ENCODE measurements at places on chromosomes 6 and 20.

- DNase-seq: no peak
These were observed 32.4 kb downstream of the TRAF3IP2 start for GRCh38 chr6:111573131-111573883.

DNA sequence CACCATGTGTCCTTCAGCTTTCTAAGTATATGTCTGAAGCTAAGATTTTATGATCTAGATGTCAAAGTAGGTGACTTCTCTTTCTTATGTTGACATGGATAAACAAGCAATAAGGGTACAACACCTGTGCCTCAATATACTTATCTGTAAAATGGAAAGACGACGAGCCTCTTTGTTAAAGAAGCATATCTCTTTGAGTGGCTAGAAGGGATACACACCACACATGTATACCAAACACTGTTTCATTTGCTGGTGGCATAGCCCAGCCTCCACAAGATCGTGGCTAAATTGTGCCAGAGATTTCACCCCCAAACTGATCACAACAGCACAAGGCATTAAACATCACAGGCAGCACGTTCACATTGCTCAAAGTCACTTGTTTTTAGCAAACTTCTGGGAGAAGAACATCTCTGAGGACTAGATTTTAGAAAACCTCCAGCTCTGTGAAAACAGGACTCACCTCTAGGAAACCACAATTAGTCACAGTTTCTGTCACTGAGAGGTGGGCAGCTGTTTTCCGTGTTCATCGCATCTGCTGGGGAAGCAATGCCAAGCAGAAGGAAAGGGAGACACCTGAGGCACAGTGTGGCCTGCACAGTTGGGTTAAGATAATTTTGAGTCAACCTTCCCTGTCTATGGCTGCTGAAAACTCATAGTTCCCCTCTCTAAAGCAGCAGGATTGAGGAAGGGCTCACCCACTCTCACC, 263.0 kb upstream of the PLCB4 start:
- no peak for DNase-seq

GRCh38 chr6:20929283-20929682, 395.0 kb downstream of the CDKAL1 start:
- DNase-seq: no peak

DNA sequence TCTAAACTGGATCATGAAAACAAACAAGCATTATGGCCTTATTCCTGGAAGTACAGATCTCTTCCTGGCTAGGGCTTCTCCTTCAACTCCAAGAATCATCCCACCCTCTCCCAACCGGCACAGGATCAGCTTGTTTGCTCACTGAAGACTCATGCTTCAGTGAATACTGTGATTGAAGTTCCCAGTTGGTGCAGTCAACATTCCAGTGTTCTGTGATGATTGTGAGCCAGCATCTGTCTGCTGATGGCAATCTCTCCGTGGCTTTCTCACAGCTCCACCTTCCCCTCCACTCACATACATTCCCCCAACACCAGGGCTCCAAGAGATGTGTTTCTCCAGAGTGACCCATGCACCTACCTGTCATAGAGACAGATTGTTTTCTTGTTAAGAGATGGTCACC, 421.3 kb upstream of the BTBD3 start:
- no peak for DNase-seq

- no peak for DNase-seq
These were observed 17.9 kb upstream of the CHMP4B start for GRCh38 chr20:33793011-33793931.

DNA sequence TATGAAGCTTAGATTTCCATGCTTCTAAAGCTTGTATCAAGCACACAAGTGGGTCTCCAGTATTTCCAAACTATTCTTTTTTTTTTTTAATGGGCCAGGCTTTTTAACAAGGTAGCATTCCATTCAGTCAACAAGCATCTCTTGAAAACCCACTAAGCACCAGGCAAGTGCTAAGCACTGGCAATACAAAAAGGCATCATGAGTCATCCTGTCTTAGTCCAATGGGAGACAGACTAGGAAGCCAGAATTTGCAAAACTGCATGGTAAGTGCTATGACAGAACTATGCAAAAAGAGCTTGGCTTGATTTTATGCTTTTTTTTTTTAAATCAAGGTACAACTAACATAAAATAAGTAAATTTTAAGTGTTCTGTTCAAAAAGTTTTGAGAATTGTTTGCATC, 109.3 kb upstream of the DST start:
- DNase-seq: peak; percentile 38

GRCh38 chr20:22489626-22490286, 94.6 kb downstream of the FOXA2 start:
- no peak for DNase-seq

GRCh38 chr20:60900618-60901017, 351.4 kb upstream of the CDH4 start:
- no peak for DNase-seq

GRCh38 chr6:12426121-12426520, 136.0 kb downstream of the EDN1 start:
- no peak for DNase-seq

DNA sequence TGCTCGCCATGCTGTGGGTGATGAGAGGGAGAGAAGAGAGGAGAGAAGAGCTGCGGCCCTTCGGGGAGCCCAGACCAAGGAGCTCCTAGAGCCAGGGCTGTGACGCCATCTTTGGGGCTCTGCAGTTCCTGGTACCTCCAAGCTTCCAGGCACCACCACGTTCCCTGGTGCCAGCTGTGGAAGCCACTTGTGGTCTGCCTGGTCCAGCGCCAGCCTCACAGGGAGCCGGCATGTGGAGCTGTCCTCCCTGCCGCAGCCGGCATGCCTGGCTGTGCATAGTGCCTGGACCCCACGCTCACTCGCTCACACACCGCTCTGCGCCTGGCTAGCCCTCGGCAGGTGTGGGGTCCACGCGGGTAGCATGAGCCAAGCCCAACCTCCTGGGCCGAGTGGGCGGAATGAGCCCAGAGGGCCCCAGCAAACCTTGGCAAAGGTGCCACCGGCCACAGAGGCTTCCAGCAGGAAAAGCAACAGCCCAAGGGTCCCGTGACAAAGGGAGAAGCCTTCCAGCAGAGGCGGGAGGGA, 19.3 kb upstream of the CHRNA4 start:
- DNase-seq: no peak

DNA sequence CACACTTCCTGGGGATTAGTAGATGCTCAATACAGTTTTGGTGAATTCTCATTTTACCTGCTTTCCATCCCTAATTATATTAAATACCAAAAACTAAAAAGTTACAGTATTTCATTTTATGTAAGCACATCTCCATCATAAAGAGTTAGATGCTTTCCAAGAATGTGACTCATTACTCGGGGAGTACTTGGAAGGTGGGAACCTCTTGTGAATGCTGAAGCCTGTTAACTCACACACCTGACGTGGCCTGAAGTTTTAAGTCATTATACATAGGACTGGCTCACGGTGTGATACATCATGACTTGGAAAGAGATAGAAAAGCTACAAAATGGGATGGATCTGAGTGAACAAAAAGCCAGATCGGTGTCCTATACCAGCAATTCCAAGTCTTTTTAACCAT, 2.2 kb upstream of the OSER1 start:
- no peak for DNase-seq

GRCh38 chr20:48669946-48670605, 157.7 kb downstream of the PREX1 start:
- no peak for DNase-seq

GRCh38 chr20:55216525-55217242, 741.3 kb downstream of the DOK5 start:
- DNase-seq: no peak

DNA sequence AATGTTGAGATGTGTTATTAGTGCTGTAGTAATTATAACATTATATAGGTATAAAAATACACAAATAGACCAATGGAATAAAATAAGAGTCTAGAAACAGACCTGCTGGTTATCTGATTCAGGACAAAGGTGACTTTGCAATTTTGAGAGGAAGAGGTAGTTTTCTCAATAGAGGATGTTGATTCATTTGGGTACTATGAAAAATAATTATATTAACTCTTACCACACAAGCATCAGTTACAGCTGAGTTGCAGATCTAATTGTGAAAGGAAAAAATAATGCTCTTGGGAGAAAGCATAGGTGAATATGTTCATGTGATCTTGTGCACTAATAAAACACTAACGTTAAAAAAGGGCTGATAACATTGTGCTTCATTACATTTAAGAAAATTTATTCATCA, 103.0 kb downstream of the BCKDHB start:
- no peak for DNase-seq

DNA sequence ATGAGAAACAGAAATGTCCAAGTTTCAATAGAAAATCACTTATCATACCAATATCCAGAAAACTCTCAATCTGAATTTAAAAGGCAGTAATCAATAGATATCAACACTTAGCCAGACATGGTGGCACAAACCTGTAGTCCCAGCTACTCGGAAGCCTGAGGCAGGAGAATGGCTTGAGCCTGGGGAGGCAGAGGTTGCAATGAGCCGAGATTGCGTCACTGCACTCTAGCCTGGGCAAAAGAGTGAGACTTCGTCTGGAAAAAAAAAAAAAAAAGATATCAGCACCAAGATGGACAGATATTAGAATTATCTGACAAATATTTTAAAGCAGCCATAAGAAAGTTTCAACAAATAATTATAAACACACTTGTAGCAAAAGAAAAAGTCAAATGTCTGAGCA, 47.0 kb downstream of the TCP11 start:
- DNase-seq: no peak

- no peak for DNase-seq
These were observed 218.5 kb upstream of the QKI start for GRCh38 chr6:163195721-163196691.

GRCh38 chr6:134374491-134375219, 56.7 kb upstream of the SGK1 start:
- DNase-seq: no peak

DNA sequence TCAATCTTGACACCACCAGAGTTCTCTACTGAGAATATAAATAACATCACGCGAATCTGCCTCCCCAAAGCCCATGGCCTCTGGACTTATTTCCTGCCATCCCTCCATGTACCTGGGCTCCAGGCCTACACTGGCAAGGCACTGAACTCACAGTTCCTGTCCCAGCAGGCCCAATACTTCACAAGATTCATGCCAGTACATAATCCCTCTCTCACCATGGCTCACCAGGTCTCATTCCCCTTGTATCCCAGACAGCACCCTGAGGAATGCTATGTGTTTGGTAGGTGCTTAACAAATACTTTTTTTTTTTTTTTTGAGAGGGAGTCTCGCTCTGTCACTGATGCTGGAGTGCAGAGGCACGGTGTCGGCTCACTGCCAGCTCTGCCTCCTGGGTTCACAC, 1.9 kb downstream of the KIF16B start:
- no peak for DNase-seq

GRCh38 chr6:11140056-11140455, 28.5 kb upstream of the ERVFRD-1 start:
- no peak for DNase-seq

DNA sequence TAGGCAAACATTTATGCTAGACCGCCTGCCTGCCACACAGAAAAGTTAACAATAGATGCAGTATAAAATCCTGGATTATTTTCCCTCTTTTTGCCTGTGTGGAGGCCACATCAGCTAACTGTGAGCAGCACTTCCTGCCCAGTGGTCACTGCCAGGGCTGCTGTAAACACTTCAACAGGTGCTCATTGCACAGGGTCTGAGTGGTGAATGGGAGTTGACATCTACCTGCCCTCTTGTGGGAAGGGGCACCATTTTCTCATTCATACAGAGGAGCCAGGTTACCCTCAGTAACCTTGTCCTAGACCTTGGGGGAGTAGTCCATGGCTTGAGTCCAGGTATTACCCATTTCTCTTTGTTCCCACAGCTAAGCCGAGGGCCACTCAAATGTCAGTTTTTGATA, 235.3 kb downstream of the TMEM242 start:
- no peak for DNase-seq

- DNase-seq: peak; percentile 68
These were observed 764 bp downstream of the BAG6 start for GRCh38 chr6:31651602-31652191.

- DNase-seq: no peak
These were observed 260.6 kb upstream of the BMP2 start for GRCh38 chr20:6506906-6507305.

DNA sequence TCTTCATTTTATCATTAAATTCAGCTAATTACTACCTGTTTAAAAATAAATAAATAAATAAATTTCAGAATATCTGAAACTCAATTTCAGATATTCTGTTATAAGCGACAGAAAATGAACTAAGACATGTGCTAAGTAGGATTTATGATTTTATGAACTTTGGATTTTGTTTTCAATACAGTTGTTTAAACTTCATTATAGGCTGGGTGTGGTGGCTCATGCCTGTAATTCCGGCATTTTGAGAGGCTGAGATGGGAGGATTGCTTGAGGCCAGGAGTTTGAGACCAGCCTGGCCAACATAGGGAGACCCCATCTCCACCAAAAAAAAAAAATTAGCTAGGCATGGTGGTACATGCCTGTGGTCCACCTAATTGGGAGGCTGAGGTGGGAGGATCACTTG, 36.0 kb downstream of the AFG1L start:
- no peak for DNase-seq

DNA sequence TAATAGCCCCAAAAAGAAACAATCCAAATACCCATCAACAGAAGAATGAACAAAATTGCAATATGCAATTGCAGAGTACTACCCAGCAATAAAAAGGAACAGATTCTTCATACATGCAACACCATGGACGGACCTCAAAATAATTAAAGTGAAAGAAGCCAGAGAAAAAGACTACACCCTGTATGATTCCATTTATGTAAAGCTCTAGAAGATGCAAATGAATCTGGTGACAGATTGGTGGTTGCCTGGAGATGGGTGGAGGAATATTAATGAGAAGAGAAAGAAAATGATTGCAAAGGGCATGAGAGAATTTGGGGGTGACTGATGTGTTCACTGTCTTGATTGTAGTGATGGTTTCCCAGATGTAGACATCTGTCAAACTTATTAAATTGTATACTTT, 51.8 kb downstream of the HECA start:
- DNase-seq: no peak

DNA sequence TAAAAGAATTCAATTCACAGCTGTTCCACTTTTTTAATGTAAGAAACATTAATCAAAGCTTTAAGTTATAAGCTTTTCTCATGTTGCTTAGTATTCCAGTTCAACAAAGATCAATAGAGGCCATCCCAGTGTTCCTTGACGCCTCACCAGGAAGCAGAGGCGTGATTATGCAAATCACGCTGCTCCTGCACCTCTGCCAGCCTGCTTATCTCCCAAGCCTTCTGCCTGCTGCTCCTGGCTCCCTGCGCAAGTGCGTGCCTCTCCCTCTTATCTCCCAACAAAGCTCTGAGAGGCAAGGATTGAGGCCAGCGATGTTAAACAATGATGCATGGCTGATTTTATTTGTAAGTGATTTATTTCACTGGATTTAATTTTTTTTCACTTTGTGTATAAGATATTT, 42.8 kb downstream of the INSM1 start:
- no peak for DNase-seq

- DNase-seq: no peak
These were observed 49.1 kb downstream of the NFATC2 start for GRCh38 chr20:51493346-51493791.

DNA sequence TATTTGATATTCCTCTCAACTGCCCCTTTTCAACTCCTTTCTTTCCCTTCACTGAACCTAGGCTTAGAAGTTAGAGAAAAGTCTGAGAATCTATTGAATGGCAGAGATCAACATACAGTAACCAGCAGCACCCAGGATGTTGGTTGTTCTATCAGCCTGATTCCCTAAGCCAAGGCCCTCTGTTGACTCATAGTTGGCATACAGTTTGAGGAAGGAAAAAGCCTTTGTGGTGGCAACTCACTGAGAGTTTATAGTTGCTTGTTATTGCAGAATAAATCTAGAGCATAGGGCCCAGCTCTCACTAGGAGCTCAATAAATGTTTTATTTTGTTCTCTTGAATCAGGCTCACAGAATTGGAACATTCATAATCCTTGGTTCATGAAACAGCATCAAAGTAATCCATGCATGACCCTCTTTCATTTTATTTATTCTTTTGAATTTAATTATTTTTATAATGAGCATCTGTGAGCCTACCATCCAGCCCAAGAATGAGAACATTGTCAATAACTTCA, 119.1 kb upstream of the ADGRF1 start:
- DNase-seq: peak; percentile 25
